ENCODE measurements at places on chromosomes 6 and 20.
A peak's percentile ranks its signal among the peaks of the same experiment; 100 is the strongest.

- no peak for DNase-seq
Measured at GRCh38 chr20:39016506-39016905, 54.4 kb downstream of the DHX35 start.

DNA sequence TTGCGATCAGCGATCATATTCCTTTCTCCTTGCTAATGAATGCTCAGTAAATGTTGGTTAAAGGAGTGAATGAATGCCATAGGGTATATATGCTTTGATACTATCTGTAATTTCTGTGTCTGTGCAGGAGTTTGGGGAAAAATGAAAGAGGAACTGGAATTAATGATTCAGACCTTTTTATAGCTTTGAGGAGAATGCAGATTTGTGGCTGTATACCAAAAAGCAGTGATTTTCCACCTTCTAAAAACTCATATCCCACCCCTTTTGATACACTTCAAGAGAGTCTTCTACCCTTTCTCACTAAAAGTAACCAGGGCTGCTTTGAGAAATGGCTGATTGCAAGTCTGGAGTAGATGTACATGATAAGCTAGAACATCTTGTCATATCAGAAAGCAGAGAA lies 26.6 kb upstream of the SUMO4 start:
- DNase-seq = no peak

DNA sequence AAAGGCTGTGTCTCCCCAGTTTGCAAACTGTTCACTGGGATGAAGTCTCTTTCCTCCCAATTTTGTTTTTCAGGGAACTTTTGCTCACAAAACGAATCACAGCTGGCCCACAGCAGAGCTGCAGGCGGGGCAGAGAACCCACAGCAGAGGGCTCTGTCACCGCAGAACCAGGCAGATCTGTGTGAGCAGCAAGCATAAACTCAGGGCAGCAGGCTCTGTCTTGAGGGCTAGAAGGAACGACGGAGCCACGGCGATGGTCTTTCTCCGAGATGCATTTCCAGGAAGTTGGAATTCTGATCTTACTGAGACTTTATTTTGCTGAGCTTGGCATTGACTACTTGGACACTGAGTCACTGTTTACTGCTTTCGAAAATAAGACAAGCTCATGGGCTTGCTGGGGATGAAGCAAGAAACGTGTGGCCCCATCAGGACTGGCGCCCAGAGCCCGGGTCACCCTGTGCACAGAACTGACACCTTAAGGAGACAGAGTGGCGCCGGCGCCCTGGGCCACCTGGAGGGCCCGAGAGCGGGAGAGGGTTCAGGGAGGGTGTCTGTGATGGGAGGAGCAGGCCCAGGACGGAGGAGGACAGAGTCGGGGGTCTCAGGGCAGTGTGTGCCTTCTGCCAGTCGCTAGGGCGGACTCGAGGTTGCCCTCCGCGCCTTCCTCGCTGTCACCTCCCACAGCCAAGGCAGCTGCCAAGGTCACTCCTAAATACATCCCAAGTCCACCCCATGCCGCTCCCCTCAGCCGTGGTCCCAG lies 106.3 kb upstream of the NXT1 start:
- DNase-seq = no peak

GRCh38 chr6:96465321-96465903 lies 56.2 kb upstream of the UFL1 start:
- DNase-seq = no peak

GRCh38 chr6:132491303-132491702 lies 21.6 kb downstream of the STX7 start:
- peak; percentile 19 for DNase-seq

DNA sequence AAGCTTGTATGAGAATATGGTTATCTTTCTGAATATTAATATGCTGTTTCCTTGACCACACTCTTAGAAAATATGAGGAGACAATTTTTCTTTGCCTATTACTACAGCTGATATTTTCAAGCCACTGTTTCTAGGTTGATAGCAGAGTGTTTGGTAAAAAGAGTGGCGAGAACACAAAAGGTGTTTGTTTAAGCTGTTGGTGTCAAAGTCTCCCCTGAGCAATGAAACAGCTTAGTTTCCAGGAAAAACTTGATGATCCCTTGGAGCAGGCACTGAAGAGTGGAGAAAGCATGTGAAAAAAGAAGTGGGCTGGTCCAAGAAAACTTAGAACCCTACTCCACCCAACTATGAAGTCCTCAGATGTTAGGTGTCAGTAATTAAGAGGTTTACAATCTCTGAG lies 182.7 kb downstream of the TFAP2B start:
- DNase-seq = no peak

- DNase-seq = no peak
Measured at GRCh38 chr20:58140787-58141425, 87.5 kb downstream of the ANKRD60 start.

- peak; percentile 76 for DNase-seq
Measured at GRCh38 chr20:63178889-63179686, 36.8 kb downstream of the YTHDF1 start.

DNA sequence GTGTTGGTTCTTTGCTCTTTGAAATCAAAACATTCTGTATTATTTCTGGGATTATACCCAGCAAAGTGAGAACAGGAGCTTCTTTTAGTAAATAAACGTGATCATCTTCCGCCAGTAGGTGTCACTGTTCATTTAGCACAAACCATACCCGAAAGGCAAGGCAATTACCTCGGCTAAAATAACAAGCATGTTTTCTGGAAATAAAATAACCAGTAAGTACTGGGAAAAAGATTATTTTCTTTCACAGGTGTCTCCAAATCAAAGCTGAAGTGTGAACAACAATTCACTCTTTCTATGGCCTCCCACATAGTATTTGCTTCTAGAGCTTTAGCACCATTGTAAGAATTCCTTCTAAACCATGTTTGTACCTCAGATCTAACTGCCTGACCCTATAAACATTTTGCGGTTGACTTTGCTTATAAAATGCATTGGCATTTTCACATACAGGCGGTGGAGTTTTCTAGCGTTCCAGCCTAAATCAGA lies 144.6 kb upstream of the AGPAT4 start:
- no peak for DNase-seq

GRCh38 chr6:14450578-14450977 lies 333.0 kb downstream of the CD83 start:
- no peak for DNase-seq

DNA sequence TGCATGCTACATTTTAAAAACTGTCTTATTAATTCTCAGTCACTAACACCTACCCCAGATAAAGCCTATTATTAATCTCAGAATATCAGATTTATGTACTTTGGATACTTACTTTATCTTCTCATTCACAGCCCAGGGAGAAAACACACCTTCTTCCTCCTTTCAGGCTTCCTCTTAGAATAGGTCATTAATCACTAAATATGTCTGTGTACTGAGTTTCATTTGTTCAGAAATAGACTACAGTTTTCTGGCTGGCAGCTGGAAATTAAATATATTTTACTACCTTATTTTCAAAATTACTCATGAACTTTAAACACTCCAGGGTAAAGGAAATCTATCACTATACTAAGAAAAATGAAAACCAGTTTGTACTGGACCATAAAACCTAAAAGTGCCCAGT lies 147.7 kb upstream of the DST start:
- no peak for DNase-seq

DNA sequence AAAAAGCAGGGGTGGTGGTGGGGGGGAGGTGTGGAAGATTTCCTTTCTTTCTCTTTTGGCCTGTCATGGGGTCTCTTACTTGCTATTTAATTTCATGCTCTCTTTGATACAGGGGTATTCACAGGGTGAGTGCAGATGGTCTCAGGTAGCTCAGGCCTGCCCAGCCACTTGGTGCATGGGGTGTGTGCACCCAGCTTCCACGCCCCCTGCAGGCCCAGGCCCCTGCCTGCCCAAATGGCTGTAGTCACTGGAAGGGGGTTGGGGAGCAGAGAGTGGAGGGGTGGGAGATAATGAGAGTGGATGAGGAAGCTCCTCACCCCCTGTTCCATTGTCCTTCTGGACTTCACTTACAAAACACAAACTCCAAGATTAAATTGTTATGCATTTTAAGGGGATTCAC lies 133.6 kb upstream of the SGK1 start:
- DNase-seq = no peak

GRCh38 chr6:37042150-37042549 lies 36.7 kb downstream of the FGD2 start:
- no peak for DNase-seq

- peak; percentile 72 for DNase-seq
Measured at GRCh38 chr20:1266167-1266973, at the start of gene SNPH. Gene SNPH, plus strand, starts transcription at chr20:1266294. Its CDS starts 29,946 bp downstream, at chr20:1296240.

GRCh38 chr6:28347119-28347518 lies 2.6 kb upstream of the ZKSCAN3 start:
- no peak for DNase-seq

DNA sequence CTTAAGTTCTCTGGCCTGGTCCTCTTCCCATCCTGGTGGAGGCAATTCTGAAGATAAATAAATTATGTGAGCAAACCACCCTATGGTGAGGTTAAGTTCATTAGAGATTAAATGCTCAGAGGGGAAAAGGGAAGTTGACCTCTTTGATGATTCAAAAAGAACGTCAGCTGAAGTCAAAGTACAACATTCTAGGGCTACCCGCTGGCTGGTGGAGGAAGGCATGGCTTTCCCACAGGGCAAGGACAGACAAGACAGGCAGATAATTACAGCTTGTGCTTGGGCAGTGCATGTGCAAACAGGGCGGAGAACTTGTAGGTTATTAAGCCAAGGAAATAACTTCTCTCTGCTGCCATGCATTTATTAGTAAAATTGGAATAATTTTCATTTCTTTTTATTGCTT lies 91.0 kb upstream of the SLC24A3 start:
- DNase-seq = no peak

DNA sequence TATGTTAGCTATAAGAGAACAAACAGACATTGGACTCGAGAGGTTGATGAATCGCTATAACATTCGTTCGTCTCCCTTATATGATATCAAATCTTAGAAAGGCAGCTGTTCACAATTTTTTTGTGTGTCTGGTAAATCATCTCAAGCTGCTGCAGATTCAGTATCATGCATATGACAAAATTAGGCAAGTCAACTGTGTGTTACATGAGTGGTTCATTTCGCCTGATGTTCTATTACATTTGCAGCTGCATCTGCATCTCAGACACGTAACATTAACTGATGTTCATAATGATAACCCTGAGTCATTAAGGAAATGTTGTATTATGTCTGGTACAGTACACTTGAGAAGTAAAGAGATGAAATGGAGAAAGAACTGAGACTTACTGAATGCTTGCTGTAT lies 92.1 kb downstream of the NKAIN2 start:
- DNase-seq = no peak

Measured in activated naive CD4-positive, alpha-beta T cell treated with anti-CD3 and anti-CD28 coated beads, Interleukin-2, amount 50 U/mL, for 16 hours (primary cell).